HT-29 (cell line): ENCODE measurements at places on chromosomes 5 and 9.

DNA sequence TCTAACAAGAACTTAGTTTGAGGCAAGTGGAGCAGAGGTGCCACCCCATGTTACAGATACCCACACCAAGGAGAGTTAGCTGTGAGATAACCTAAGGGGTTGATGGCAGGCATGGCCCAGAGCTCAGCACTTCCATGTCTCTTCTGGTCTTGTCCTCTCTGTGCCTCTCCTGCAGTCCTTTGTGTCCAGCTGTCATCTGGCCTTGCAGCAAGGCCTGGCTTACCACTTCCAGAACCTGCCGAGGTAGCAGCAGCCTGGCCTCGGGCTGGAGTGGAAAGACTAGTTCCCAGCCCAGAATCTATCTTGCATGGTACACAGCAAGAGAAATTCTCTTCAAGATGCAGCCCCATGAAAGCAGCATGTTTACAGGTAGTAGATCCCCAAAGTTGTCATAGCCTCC lies 41.5 kb downstream of the PIP5K1B start:
- DNase-seq: no peak

- no peak for DNase-seq
Measured at GRCh38 chr9:129493002-129493705, 127.7 kb downstream of the C9orf50 start.

GRCh38 chr9:92077888-92078287 lies 37.3 kb downstream of the SPTLC1 start:
- DNase-seq: no peak

GRCh38 chr5:173795601-173796000 lies 92.5 kb upstream of the CPEB4 start:
- peak; percentile 83 for DNase-seq

GRCh38 chr5:52065182-52065581 lies 681.9 kb downstream of the ISL1 start:
- no peak for DNase-seq
